ENCODE measurements at places on chromosomes 6 and 20.

DNA sequence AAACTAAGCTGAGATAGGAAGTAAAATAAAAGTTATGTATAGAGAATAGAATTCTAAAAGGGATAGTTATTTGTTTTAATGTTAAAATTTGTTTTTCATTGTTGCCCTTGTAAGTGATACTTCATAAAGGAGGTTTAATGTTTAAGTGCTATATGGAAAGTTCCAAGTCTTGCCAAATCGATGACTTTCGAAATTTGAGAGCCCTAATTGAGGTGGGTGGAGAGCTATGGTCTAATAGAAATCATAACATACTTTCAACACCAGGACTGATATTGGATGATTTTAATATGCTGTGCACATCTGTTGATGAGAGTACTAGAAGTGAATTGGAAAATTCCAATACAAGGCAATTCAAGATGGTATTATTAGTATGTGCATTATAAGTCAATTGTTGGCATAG lies 64.6 kb downstream of the RNF144B start:
- H3K27me3 ChIP-seq: no peaks in the 10 kb centered on the region
- H3K27ac ChIP-seq: no peak overlapping the region
- H3K4me1 ChIP-seq: no peaks in the 10 kb centered on the region
- DNase-seq: no peak

DNA sequence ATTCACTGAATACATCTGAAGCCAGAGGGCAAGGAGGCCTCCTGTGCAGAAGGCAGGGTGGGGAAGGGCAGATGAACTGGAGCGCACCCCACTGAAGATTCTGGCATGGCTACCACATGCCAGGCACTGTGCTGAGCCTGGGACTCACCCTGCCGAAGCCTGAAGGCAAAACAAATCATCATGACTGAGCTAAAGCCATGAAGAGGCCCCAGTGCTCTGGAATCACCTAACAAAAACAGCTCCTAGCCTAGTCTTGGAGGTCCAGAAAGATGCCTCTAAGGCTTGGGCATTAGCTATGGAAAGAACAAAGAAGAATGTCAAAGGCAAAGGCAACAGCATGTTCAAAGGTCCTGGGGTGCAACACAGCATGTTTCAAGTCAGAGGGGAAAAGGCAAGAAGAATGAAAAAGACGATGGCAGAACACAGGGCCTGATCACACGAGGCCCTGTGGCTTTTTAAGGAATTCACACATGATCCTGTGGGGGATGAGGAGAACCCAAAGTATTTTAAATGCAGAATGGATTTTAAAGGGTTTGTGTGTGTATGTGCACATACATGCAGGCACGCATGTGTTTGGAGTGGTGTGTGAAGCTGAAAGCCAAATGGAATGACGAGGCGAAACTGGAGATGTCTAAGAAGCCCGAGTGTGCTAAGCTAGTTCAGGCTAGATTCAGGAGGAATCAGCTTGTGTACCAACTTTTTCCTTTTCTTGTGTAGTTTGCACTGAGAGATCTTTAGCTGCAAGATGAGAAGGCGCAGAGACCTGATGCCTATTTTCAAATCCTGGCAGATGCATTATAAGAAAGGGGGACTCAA lies 261.4 kb downstream of the ZNF217 start:
- no peak for DNase-seq
- H3K4me3 ChIP-seq: no peak overlapping the region
- H3K27me3 ChIP-seq: no peaks in the 10 kb centered on the region
- H3K27ac ChIP-seq: no peak overlapping the region
- no peaks in the 10 kb centered on the region for H3K36me3 ChIP-seq
- no peaks in the 10 kb centered on the region for H3K4me1 ChIP-seq

DNA sequence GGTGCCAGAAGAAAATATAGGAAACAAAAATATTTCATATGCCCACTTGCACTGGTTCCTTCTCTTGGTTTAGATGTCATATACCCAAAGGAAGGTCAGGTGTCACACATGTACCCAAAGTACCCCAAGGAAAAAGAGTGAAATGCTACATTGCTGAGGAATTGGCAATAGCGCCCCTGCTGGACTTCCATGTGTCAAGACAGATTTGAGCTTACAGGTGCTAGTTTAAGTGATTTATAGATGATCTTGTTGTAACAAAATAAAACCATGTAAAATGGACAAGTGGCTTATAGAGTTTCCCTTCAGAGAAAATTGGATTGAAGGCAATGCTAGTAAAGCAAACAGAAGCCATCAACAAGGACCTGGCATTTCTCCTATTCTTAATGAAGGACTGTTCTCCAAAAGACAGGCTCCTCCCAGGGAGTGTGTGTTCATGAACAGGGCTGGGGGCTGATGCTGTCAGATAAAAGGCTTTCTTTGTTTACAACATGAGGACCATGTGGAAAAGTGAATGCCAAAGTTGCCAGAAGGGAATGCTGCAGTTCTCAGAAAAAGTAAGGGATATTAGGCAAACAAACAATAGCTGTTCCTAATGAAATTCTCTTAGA lies 64.3 kb upstream of the PAK5 start:
- H3K27me3 ChIP-seq: no peaks in the 10 kb centered on the region
- peak; percentile 33 for DNase-seq
- no peaks in the 10 kb centered on the region for H3K36me3 ChIP-seq
- H3K27ac ChIP-seq: no peak overlapping the region
- no peak overlapping the region for H3K4me3 ChIP-seq

- no peaks in the 10 kb centered on the region for H3K4me1 ChIP-seq
- no peaks in the 10 kb centered on the region for H3K27me3 ChIP-seq
- no peak for DNase-seq
- no peaks in the 10 kb centered on the region for H3K36me3 ChIP-seq
- no peak overlapping the region for H3K27ac ChIP-seq
These were observed 114.3 kb downstream of the GJA1 start for GRCh38 chr6:121549736-121550135.

DNA sequence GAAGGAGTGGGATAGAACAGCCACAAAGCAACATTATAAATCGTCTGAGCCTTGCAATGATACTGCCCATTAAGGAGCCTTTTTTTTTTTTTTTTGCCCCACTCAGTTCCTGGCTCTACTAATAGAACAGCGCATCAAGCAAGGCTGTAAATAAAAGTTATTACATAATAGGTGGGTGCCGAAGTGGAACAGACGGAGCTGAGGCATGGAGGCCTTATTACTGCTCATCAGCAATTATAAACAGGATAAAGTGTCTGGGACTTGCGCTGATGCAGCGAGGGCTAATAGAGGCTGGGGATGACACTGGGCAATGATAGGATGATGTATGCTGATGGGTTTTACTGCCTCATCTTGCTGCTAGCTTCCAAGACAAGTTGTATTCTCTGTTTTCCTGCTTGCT lies 272.1 kb downstream of the ZFAND3 start:
- DNase-seq: no peak
- no peaks in the 10 kb centered on the region for H3K27me3 ChIP-seq
- H3K4me3 ChIP-seq: no peak overlapping the region
- no peak overlapping the region for H3K27ac ChIP-seq
- H3K36me3 ChIP-seq: no peaks in the 10 kb centered on the region

DNA sequence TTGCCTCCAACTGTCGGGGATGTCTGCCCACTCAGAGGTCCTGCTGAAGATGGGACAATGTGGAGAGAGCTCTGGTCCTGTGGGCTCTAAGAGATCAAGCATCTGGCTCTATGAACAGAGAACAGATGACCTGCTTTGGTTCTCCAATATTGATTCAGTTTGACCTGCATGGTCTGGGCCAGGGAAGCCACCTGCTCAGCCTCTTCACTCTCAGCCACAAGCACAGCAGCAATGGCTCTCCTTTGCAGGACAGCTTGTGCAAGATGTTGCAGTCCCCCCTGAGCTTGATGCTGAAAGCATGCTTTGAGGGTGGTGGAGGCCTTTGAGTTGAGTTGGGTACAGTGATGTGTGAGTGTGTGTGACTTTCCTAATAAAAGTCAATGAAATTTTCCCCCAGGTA lies 18.6 kb upstream of the MCM3 start:
- no peaks in the 10 kb centered on the region for H3K27me3 ChIP-seq
- H3K27ac ChIP-seq: no peak overlapping the region
- DNase-seq: no peak
- H3K4me3 ChIP-seq: no peak overlapping the region
- H3K36me3 ChIP-seq: no peaks in the 10 kb centered on the region

DNA sequence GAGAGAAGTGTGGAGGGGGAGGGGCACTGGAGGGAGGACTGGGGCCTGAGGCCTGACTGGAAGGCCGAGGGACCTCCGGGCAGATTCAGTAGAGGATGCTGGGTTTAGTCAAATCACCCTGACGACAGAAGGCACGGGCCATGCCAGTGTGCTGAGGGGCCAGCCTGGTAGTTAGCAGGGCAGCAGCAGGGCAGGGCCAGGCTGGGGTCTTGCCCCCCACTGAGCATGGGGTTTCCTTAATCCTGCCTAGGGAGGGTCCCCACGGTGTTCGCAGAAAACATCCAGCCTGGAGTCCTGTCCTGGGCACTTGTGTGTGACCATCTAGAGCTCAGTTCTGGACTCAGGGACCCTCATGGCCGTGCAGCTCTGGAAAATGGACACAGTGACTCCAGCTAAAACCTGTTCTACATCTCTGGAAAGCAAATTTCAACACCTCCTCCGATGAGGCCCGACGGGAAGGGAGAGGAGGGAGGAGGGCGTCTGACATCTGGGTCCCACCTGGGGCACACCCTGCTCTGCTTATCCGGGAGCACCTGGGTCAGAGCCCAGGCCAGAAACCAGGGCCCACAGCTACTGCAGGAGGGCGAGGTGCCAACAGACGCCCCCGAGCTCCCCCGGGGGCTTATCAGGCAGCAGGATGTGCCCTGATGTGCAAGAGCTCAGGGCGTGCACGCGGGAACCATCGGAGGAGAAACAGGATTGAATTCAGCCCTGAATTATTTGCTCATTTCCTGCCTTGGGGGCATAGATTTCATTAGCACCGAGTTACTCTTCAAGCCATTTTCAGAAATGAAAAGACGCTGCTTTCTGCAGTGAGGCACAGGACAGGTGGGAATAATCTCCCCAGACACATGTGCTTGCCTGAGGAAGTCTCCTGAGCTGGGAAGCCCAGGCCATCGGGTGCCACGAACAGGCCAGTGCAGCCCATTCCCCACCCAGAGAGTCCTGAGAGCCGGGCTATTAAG lies 78.0 kb upstream of the MPC1 start:
- no peaks in the 10 kb centered on the region for H3K27me3 ChIP-seq
- DNase-seq: no peak
- H3K36me3 ChIP-seq: no peaks in the 10 kb centered on the region

DNA sequence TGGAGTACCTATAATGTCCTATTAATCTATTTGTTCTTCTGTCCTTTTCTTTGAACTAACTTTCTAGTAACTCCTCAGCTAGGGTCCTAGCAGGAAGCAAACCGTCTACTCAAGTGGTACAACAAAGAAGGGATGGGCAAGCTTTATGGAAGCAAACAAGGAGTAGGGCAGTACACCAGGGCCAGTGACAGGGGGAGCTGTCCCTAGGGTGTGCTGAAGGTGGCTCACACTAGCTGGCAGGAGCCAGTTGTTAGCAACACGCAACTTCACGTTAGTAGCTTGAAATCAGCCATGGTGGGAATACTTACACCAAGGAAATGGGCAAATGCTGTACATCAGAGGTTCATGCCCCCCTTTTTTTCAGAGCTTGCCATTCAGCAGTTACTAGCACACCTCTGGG lies 74.0 kb upstream of the EYA2 start:
- H3K4me1 ChIP-seq: no peaks in the 10 kb centered on the region
- no peaks in the 10 kb centered on the region for H3K36me3 ChIP-seq
- no peaks in the 10 kb centered on the region for H3K27me3 ChIP-seq
- no peak for DNase-seq

- DNase-seq: no peak
- H3K27ac ChIP-seq: no peak overlapping the region
These were observed 122.1 kb downstream of the HIVEP2 start for GRCh38 chr6:142822842-142823241.

DNA sequence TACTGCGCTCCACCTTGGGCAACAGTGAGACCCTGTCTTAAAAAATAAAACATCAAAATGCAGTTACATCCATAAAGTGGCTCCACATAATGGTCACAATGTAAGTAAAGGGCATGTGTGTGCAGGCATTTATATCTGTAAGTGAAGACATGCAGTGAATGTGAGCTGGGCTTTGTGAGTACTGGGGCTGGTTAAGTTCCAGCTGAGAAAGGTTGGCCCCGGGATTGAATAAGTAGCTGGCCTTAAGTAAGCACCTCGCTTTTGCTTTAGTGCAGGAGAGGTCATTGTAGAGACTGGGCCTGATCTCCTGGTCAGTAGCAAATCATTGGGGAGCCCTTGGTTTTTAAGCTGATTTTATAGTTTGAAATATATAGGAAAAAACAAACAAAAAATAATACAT lies 8.0 kb downstream of the QKI start:
- DNase-seq: no peak
- H3K4me1 ChIP-seq: no peaks in the 10 kb centered on the region
- H3K36me3 ChIP-seq: no peaks in the 10 kb centered on the region
- H3K27ac ChIP-seq: no peak overlapping the region
- H3K27me3 ChIP-seq: no peaks in the 10 kb centered on the region

GRCh38 chr6:147711476-147711875 lies 203.0 kb downstream of the SAMD5 start:
- no peak overlapping the region for H3K27ac ChIP-seq
- H3K27me3 ChIP-seq: no peaks in the 10 kb centered on the region
- no peak overlapping the region for H3K4me3 ChIP-seq

GRCh38 chr6:139418481-139419132 lies 44.2 kb upstream of the CITED2 start:
- H3K27ac ChIP-seq: no peak overlapping the region
- H3K4me1 ChIP-seq: no peaks in the 10 kb centered on the region

DNA sequence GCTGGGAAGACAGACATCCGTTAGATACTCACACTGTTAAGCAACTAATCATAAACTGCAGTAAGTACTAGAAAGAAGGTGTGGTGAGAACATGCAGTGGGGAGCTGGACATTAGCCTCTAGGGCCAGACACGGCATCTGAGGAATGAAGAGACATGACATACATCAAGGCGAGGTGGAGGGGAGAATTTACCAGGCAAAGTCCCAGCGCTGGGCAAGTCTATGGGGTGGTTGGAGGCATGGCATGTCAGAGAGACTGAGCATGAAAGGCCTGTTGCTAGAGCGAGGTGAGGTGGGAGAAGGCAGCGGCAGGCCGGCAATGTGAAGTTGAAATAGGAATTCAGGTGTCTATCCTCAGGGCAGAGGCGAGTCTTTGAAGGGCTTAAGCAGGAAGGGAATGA lies 31.8 kb downstream of the SLC24A3 start:
- no peaks in the 10 kb centered on the region for H3K4me1 ChIP-seq
- H3K27ac ChIP-seq: no peak overlapping the region
- DNase-seq: no peak

DNA sequence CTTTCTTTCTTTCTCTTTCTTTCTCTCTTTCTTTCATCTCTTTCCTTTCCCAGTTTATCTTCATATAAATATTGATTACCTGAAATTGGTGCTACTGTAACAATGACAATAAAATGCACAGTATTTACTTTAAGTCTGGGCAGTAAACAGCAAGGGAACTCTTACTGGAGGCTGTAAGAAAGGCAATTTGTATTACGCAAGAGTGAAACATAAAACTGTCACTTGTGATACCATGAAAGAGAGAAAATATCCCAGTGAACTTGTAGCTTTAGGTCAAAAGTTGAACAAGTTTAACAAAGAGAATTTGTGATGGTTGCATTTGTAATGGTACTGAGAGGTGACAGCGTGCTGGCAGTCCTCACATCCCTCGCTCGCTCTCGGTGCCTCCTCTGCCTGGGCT lies 80.0 kb downstream of the EYS start:
- H3K27me3 ChIP-seq: no peaks in the 10 kb centered on the region
- no peaks in the 10 kb centered on the region for H3K36me3 ChIP-seq
- H3K4me1 ChIP-seq: no peaks in the 10 kb centered on the region
- no peak for DNase-seq
- no peak overlapping the region for H3K4me3 ChIP-seq
